Stimulated activated CD8-positive, alpha-beta memory T cell treated with anti-CD3 and anti-CD28 coated beads, Interleukin-2, amount 100 ng/mL, for 48 hours (primary cell): ENCODE measurements at places on chromosomes 16 and 17.

DNA sequence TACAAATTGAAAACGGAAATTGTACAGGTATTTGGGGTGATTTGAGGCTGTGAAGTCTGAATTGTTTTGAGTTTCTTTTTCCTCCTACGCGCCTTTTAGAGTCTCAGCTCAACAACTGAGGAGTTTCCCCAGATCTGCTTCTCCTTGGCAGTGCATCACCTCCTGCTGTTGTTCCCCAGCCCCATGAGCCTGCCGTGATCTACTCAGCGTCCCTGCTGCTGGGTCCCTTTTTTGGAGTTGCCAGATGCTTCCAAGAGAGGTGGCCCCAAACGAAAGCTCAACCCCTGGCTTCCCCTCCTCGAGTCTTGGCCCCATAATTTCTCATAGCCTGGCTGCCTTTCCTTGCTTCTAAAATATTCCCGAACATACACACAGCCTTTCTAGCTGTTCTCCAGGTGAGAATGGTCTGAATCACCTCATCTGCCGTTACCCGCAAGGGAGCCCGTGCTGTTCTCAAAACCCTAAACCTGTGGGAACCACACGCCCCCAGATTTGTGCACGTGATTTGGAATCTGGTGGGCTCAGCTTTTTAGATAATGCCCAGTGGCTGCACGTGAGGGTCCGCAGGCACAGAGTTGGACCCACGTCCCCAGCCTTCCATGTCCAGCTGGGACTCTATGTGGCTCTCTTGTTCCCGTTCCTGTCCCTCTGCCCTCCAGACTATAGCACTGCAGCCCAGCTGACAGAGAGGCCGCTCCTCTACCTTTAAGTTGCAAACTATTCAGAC is 179.1 kb upstream of the CHMP6 start:
- DNase-seq = no peak

- DNase-seq = no peak
Observed at GRCh38 chr16:56270828-56271227, 79.5 kb downstream of the GNAO1 start.

DNA sequence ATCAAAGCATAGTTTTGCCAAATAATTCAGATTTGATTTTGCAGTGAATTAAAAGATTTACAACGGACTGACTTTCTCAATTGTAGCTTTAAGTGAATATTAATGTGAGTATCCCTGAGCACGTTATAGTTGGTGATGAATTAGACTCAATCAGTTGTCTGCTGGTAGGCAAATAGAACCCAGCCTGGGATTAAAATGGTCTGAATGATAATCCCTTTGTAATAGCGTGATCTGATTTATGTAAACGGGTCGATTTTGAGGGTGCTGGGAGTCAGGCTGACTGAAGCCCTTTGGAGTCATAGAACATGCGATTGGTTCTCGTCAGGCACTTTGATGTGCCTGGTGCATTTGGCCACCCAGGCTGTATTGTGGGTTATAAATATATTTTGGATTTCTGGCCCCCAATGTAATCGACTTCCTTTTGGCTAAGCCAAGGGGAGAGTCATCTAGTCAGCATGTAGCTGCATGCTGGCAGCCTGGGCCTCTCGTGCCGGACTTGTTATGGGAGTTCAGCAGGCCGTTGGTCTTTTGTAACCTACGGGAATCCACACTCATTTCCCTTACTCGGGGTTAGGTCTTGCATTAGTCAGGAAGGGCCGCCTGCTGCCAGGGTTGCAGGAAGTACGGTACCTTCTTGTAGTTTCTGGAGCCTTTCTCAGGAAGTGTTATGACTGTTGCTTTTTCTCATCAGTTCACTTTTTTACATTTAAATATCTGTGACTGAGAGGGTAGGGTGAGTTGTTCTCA is 5.4 kb downstream of the PGS1 start:
- no peak for DNase-seq

- no peak for DNase-seq
Observed at GRCh38 chr17:55730808-55731207, 8.1 kb upstream of the TMEM100 start.

DNA sequence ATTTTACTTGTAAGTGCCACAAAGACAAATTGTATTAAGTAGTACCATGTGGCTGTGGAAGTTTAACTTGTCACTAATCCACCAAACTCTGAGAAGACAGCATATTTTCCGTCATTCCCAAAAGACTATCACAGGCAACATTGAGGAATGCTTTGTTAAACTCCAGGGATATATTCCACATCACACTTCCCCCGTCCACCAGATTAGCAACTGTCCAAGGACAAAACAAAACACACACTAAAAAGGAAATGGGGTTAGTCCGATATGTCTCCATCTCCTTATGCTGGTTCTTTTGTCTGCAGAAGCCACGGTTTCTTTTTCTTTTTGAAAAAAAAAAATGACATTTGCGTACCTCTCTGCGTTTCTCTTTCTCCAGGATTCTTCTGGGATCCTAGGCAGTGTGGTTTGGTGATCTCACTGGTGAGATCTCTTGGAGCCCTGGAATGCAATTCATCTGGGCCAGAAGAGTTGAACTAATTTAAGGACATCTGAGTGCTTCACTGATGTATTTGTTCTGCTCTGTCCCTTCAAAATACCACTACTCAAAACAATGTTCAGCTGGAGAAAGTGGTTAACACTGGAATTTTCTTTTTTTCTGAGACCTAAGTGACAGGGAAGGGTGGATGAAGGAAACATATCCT is 40.6 kb downstream of the PRKCB start:
- DNase-seq = no peak

GRCh38 chr17:78659546-78659945 is 82.3 kb upstream of the DNAH17 start:
- no peak for DNase-seq

DNA sequence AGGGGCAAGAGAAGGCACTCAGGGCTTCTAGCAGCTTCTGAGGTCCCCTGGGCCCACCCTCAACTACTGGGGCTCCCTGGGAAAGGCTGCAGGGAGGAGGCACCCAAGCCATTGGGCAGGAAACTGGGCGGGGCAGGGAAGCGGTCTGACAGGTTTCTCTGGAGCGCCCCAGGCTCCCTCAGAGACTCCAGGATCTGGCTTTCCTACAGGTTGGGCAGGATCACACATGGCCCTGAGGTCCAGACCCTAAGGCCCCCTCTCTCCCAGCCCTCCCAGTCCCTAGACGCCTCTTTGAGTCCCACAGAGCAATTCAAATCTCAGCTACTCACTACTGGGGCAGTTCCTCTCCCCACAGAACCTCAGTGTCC is 14.3 kb downstream of the JUP start:
- no peak for DNase-seq

DNA sequence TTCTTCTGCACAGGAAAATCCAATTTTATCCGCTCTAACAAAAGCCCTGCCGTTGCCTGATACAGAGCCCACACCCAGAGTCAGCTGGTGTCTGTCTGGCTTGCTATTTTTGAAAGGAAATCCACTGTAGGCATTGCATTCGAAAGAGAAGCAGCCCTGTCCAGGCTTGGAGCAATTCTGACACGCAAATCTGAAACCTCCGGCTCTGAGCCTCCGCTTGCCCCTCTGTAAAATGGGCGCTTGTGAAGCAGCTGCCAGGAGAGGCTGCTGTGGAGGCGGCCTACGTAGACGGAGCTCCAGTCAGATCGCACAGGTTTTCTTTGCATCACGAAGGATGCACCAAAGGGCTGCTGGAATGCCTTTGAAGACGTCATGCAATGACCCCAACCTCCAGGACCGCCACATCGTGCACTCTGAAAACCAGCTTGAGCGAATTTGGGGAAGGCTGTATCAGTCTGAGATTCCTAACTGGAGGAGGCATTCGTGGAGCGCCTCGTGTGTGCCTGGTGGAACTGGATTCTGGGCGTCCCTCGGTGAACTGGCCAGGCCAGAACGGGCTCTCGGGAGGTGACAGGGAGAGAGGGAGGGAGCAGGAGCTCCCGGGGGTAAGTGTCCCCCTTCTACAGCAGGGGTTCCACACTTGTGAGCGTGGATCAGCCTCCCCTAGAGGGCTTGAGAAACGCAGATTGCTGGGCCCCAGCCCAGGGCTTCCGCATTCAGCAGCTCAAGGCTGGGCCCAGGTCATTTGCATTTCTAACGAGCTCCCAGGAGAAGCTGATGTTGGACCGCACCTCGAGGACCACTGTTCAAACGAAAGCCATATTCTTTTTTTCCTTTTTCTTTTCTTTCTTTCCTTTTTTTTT is 215.5 kb downstream of the MRTFB start:
- no peak for DNase-seq

DNA sequence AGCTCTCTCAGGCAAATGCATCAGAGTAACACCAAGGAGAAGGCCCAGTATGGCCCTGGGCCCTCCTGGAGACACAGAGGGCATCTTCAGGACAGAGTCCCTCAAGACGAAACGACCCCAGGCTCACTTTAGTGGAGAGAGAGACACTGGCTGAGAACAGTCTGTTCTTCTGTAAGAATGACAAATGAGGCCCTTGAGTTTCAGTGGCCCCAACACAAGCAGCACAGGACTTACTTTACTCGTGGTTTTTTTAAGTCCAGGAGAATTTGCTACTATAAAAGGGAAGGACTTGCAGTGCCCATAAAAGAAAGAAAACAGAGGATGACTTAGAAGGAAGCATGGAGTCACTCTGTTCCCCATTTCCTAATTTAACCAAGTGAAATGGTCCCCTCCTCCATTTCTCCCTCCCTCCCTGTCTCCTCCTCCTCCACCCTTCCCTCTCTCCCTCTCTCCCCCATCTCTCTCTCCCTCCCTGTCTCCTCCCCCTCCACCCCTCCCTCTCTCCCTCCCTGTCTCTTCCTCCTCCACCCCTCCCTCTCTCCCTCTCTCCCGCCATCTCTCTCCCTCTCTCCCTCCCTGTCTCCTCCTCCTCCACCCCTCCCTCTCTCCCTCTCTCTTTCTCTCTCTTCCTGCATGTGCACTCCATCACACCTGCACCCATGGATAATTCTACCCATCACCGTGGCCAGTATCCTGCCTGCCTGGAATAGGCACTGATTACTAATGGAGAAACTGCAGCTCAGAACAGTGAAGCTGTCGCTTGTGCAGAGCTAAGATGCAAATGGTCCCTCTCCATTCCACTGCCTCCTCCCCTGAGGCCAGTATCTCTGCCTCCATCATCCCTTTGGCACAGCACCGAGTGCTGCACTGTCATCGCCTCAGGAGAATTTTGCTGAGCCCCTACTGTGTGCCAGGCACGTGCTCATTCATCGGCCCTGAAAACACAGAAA is 47.3 kb upstream of the RBFOX3 start:
- DNase-seq = no peak

- no peak for DNase-seq
Observed at GRCh38 chr16:80404847-80405246, 135.9 kb upstream of the DYNLRB2 start.

DNA sequence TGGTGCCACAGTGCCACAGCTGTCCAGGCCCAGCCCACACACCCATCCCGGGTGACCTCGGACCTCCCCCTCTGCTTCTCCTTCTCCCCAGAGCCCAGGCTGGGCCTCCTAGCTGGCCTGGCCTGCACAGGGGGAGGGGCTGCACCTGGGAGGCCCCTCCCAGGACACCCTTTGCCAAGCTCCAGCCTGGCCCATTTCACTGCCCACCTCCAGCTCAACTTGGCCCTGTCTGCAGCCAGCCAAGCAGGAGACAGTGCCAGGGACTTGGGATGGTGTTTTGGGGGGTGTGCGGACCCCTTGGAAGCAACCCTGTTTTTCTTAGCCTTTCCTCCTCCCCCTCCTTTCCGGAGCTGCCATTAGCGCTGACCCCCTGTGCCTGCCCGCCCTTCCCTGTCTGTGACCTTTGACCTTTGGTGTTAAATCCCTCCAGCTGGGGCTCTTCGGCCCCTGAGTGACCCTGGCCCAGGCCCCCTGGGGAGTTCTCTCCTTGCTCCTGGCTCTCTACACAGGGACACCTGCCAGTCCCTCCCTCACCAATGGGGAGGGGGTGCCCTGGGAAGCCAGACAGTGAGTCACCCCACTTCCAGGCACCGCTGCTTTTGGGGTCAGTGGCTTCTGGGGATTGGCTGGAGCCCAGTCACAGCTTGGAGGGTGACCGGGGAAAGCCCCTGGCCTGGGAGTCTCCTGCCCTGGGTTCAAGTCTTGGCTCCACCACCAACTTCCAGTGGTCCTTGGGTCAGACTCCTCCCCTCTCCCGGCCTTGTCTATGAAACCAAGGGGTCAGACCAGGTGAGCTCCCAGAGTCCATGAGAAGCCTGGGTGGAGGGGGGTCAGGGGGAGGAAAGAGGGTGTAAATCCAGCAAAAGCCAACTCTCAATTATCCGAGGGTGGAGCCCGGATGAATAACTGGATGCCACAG is 1.9 kb downstream of the GLIS2 start:
- no peak for DNase-seq

GRCh38 chr17:5775098-5775497 is 190.8 kb upstream of the NLRP1 start:
- no peak for DNase-seq

DNA sequence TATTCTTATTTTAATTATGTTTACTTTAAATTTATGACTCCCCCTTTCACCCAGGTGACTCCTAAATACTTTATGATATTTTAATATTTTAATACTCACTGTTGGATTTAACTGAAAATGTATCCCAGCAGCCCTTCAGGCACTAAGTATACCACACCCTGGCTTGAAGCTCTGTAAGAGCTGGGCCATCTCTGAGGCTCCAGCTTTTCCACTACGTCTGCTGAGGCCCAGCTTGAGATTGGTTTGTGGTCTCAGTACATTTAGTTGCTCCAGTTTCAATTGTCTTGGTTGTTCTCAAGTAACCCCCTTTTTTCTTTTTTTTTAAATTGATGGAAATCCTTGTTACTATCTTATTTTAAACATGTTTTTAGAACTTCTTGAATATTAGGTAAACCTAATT is 27.0 kb upstream of the CAPNS2 start:
- no peak for DNase-seq

DNA sequence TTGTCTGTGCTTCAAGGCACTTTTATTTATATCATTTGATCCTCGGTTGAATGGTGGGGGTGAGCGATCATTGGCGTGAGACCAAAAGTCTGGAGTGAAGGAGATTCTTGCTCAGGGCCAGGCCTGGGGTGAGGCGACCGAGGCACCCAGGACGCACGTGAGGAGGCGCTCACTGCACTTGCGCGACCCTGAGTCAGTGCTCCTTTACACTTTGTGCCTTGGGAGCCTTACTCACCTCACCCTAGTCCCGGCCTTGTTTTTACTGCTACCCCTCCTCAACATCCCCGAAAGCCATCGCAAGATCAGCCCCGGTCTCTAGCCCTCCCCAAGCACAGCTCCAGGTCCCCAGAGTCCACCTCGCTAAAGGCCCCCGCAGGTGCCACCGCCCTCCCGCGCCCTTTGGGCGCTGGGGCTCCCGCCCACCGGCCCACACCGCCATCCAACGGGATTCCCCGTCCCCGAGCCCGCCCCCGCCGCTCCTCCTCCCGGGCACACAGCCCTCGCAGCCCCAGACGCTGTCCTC is 496 bp downstream of the EZH1 start:
- DNase-seq = peak; percentile 66
